ENCODE measurements at places on chromosomes 5 and 9. TPM values are rescaled to one million over a fixed set of nuclear protein-coding genes. Genes with fewer than 3 reads are reported as not detected.

DNA sequence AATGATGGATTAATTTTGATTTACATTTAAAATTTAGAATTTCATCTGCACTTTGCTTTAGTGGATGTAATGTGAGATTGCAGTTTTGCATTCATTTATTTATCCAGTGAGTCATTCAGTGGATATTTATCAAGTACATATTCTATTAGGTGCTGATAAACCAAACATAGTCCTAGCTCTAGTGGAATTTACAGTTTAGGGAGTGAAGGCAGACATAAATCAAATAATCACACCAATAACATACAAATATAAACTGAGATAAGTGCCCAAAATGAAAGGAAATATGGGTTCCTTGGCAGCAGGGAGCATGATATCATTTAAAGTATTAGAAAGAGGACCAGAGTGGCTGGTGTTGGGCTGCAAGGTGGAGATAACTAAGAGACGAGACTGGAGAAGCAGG, 14.7 kb upstream of the NIPBL start:
- no peaks in the 10 kb centered on the region for H3K4me1 ChIP-seq
- H3K4me3 ChIP-seq = no peak overlapping the region
- no peaks in the 10 kb centered on the region for H3K27me3 ChIP-seq

- no peak overlapping the region for H3K27ac ChIP-seq
- no peaks in the 10 kb centered on the region for H3K36me3 ChIP-seq
- no peak for DNase-seq
- no peak overlapping the region for H3K4me3 ChIP-seq
These were observed 167.1 kb upstream of the RAI14 start for GRCh38 chr5:34488984-34489383.

SCGB3A2 gene
- total RNA-seq = not detected

GAS1 gene
- total RNA-seq = 39.9 TPM

FAM169A gene
- 11.7 TPM for total RNA-seq

FAM153A gene
- 6.1 TPM for total RNA-seq

SMIM33 gene
- not detected for total RNA-seq

GRCh38 chr5:166938071-166938470, 1353.4 kb upstream of the WWC1 start:
- no peaks in the 10 kb centered on the region for H3K27me3 ChIP-seq
- H3K27ac ChIP-seq = no peak overlapping the region
- DNase-seq = no peak
- no peaks in the 10 kb centered on the region for H3K36me3 ChIP-seq
- H3K4me3 ChIP-seq = no peak overlapping the region
- H3K4me1 ChIP-seq = no peaks in the 10 kb centered on the region

GRCh38 chr5:137580030-137580429, 80.9 kb upstream of the SPOCK1 start:
- no peaks in the 10 kb centered on the region for H3K36me3 ChIP-seq
- no peaks in the 10 kb centered on the region for H3K27me3 ChIP-seq
- no peak overlapping the region for H3K27ac ChIP-seq
- no peaks in the 10 kb centered on the region for H3K4me1 ChIP-seq

NRG2 gene
- total RNA-seq = 2.0 TPM

DNA sequence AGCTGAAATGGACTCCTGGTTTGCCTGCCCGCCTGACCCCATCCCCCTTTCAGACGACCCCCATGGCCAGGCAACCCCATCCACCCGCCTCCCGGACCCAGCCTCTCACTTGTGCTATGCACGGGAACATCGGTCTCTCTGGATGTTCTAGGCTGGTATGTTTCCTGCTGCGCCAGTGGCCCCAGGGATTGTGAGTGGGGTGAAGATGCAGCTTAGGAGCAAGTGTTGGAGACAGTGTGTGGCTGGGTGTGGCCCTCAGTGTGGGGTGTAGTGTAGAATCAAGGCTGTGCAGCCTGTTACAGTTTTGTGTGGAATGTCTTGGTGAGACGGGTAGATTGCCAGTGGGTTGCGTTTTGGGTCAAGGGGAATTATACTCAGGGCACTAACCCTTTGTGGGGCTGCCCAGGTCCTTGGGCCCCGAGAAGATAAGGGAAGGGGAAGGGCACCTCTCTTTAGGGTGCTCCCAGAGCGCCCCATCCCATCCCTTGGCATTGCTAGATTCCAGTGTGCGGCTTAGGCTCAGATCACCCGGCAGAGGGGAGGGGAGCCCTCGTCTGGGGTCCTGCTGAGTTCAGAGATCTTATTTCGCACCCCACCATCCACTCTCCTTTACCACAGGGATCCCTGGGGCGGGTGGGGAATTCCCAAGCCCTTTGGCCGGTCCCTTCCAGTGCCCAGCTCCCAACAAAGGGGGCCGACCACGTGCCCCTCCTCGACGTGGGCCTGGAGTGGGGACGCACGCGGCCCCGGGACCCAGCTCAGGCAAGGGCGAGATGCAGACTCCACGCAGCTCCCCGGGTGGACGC, 4.6 kb downstream of the IER5L start:
- no peaks in the 10 kb centered on the region for H3K27me3 ChIP-seq
- no peaks in the 10 kb centered on the region for H3K36me3 ChIP-seq
- no peak for DNase-seq

TNFSF15 gene
- total RNA-seq = 0.78 TPM

GLDC gene
- 20.9 TPM for total RNA-seq

DNA sequence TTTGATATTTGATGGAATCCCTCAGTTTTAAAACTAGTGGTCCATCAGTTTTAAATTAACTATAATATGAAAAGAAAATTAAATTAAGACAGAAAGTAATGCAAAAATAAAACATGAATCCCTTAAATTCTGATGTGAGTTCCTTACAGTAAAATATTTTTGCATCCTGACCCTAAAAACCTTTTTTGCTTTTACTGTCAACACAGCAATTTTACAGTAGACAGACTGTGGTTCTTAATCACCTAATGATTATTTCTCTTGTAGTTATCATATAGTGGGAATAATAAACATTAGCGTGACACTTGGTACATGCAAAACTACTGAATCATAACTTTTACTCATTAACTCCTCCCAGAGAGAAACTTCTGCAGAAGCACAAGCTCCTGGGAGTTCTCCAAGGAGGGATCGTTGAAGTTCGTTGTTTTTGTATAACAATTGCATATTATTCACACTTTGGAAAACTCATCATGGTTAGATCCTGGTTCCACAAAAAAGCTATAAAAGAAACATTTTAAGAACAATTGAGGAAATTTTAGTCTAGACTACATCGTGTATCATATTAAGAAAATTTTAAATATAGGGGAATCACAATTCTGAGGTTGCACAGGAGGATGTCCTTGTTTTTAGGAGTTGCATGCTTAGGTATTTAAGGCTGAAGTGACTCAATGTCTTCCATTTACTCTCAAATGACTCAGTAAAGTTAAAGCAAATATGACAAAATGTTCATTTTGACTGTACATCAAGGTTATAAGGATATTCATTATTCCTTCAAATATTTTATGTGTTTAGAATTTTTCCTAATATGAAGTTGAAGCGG, 88.2 kb upstream of the NIPAL4 start:
- H3K36me3 ChIP-seq = peaks cover 6% of the 10 kb centered on the region
- H3K4me1 ChIP-seq = no peaks in the 10 kb centered on the region
- no peak overlapping the region for H3K4me3 ChIP-seq
- no peak for DNase-seq
- no peaks in the 10 kb centered on the region for H3K27me3 ChIP-seq

DNA sequence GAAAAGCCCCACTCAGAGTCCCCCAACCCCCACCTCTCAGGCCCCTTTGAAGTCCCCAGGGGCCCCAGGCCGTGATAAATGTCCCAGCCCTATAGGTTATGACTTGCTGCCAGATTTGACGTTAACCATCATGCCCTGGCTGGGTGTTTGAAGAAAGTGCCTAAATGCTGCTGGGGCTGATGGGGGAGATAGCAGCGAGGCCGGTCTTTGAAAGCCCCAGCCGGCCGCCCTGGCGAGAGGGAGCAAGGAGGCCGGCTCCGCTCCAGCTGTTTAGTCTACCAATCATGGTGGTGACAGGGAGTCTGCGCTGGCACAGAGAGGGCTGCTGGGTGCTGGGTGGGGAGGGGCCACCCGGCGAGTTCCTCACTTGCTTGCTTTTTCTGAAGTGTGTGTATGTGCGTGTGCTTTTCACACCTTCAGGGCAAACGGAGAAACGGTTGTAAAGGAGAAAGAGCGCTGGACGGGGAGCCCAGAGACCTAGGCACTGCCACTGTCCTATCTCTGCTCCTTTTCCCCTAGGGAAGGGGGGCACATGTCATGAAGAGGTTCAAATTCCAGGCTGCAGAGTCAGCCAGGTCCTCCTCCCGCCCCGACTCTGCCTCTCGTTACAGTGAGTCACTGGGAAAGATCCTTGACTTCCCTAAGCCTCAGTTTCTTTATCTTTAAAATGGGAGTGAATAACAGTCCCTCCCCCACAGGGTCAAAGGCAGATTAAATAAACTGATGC, 126.1 kb upstream of the HAND1 start:
- no peaks in the 10 kb centered on the region for H3K36me3 ChIP-seq
- no peaks in the 10 kb centered on the region for H3K27me3 ChIP-seq
- no peaks in the 10 kb centered on the region for H3K4me1 ChIP-seq

- no peaks in the 10 kb centered on the region for H3K27me3 ChIP-seq
- H3K4me1 ChIP-seq = no peaks in the 10 kb centered on the region
- H3K36me3 ChIP-seq = no peaks in the 10 kb centered on the region
- H3K27ac ChIP-seq = no peak overlapping the region
- no peak for DNase-seq
These were observed 266.1 kb downstream of the GRIA1 start for GRCh38 chr5:153756540-153756939.
